Endothelial cell of coronary artery (primary cell): ENCODE measurements at places on chromosomes 5 and 9. TPM values are rescaled to one million over a fixed set of nuclear protein-coding genes. Genes with fewer than 3 reads are reported as not detected.

Gene CAPSL
- not detected in 2 replicates for total RNA-seq

Gene PDLIM4
- total RNA-seq: 50.3 and 63.1 TPM in 2 replicates

Gene MYMK
- total RNA-seq: not detected in 2 replicates

Gene DOK3
- total RNA-seq: 1.8 and 2.5 TPM in 2 replicates

Gene TPPP
- total RNA-seq: 0.18 and 0.19 TPM in 2 replicates
